Esophagus squamous epithelium (tissue), 5 donors: ENCODE measurements at places on chromosomes 2 and 18. TPM values are rescaled to one million over a fixed set of nuclear protein-coding genes. Genes with fewer than 3 reads are reported as not detected.

Gene DNER
- total RNA-seq = 0.76 TPM

Gene ITPRIPL1
- total RNA-seq = 3.1 TPM

Gene IL1RL1
- total RNA-seq = 0.45 TPM

Gene SNORC
- total RNA-seq = 0.26 TPM

DNA sequence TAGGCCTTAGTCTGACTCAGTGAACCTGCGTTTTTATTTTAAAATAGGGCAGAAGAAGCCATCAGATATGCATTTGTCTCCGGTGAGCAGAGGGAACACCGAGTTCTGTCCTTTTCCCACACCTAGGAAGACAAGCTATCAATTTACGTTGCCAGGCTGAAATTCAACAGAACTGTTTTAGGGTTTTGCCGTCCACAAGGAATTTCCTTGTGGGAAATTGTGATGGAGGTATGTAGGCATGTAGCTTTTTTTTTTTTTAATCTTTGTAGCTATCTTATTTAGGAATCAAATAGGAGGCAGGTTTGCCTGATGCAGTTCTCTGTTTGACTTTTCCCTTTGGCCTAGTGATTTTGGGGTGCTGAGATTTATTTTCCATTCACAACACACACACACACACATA lies 62.0 kb upstream of the ASAP2 start:
- DNase-seq = no peak

GRCh38 chr2:36618381-36618780 lies 20.4 kb upstream of the FEZ2 start:
- DNase-seq = no peak

- DNase-seq = no peak
Measured at GRCh38 chr2:188569431-188570165, 277.9 kb downstream of the GULP1 start.

- DNase-seq = no peak
Measured at GRCh38 chr2:33268246-33268831, 208.1 kb upstream of the RASGRP3 start.

GRCh38 chr2:128298846-128299507 lies 19.7 kb downstream of the HS6ST1 start:
- DNase-seq = no peak

GRCh38 chr2:179344280-179344964 lies 79.8 kb upstream of the SESTD1 start:
- no peak for DNase-seq

DNA sequence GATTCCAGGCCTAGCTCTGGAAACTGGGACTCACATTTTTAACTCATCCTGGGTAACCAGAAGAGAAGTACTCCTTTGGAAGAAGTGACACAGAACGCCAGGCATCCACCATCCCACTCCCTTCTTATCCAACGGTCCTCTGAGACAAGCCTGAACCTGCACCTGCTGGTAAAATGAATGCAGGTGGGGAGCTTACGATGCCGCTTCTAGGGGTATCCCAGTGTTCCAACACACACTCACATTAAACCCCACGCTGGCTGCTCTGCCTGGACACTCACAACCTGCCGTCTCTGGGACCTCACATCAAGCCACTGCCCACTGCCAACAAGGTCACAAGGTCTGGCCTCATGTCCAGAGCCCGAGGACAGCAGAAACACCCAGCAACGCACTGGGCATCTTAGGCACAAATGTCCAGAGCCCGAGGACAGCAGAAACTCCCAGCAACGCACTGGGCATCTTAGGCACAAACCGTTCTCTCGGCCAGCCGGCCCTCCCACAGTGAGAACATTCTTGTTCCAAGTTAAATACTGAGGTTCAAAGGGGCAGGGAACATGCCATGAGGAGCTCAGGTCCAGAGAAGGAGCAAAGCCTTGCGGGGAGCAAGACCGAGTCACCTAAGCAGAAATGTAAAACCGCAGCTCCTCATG lies 9.9 kb downstream of the SLC66A2 start:
- no peak for DNase-seq
